T-cell (primary cell): ENCODE measurements at places on chromosomes 11 and 22. TPM values are rescaled to one million over a fixed set of nuclear protein-coding genes. Genes with fewer than 3 reads are reported as not detected.

The HOATZ gene
- total RNA-seq, result not detected

The PLCB3 gene
- total RNA-seq, result 11.2 TPM

The CCDC116 gene
- not detected for total RNA-seq

The PYGM gene
- 34.7 TPM for total RNA-seq

The RBFOX2 gene
- total RNA-seq, result 1.5 TPM

The BRSK2 gene
- total RNA-seq, result 0.95 TPM

The SCGB1C1 gene
- total RNA-seq, result not detected

The MYO7A gene
- 1.7 TPM for total RNA-seq

The CHADL gene
- total RNA-seq, result 1.2 TPM

The ABCC8 gene
- not detected for total RNA-seq

The MYO18B gene
- total RNA-seq, result 0.30 TPM

DNA sequence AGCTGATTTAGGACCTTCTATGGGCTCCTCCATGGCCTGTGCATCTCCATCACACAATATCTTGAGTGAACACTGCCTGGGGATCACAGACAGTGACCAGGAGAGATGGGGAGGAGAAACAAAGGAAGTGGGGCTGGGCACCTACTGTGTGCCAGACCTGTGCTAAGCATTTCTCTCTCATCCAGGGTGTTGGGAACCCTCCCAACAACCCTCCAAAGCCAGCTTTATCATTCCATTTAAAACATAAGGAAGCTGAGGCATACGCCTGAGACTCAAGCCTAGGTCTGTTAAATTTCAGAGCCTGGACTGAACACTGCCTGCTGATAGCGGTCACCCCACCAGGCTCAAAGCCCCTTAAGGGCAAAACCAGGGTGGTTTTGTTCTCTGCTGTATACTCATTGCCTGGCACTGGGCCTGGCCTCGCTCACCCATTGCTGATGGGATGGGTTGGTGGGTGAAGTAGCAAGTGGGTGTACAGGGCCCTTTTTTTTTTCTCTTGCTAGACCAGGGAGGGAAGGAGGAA, 130.1 kb downstream of the MN1 start:
- no peak overlapping the region for H3K27ac ChIP-seq
- H3K27me3 ChIP-seq, result no peaks in the 10 kb centered on the region
- no peaks in the 10 kb centered on the region for H3K4me1 ChIP-seq
- no peak overlapping the region for H3K4me3 ChIP-seq
- no peaks in the 10 kb centered on the region for H3K36me3 ChIP-seq

DNA sequence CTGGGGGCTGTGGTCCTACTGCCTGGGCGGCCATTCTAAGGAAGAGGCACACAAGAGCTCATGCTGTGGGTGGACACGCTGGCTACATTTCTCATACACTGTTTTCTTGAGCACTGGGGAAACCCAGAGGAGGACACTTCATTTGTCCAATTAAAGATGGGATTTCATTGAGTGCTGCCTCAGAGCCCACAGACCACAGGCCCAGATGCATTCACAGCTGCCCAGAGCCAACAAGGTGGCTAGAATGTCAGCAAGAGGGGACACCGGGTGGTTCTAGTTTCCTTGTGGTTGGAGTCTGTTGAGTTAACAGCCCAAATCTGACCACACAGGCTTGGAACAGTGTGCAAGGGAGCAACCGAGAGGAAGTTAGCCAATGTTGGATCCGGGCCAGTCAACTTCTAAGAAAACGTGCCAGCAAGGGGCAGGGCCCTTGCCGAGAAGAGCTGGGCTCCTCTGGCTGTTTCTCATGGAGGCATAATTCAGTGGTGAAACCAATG, 35.0 kb upstream of the SORL1 start:
- no peak overlapping the region for H3K4me3 ChIP-seq
- no peaks in the 10 kb centered on the region for H3K27me3 ChIP-seq
- H3K27ac ChIP-seq, result peak overlapping the region; percentile 71
- peak; percentile 60 for DNase-seq
- H3K4me1 ChIP-seq, result peaks cover 51% of the 10 kb centered on the region

- H3K4me3 ChIP-seq, result no peak overlapping the region
- H3K36me3 ChIP-seq, result no peaks in the 10 kb centered on the region
- no peak for DNase-seq
These were observed 75.2 kb downstream of the WNT11 start for GRCh38 chr11:76131142-76131541.

GRCh38 chr11:131671734-131672133, 301.3 kb downstream of the NTM start:
- H3K27me3 ChIP-seq, result peaks cover 3% of the 10 kb centered on the region
- H3K36me3 ChIP-seq, result no peaks in the 10 kb centered on the region
- no peaks in the 10 kb centered on the region for H3K4me1 ChIP-seq
- no peak for DNase-seq
- H3K4me3 ChIP-seq, result no peak overlapping the region
- H3K27ac ChIP-seq, result no peak overlapping the region

DNA sequence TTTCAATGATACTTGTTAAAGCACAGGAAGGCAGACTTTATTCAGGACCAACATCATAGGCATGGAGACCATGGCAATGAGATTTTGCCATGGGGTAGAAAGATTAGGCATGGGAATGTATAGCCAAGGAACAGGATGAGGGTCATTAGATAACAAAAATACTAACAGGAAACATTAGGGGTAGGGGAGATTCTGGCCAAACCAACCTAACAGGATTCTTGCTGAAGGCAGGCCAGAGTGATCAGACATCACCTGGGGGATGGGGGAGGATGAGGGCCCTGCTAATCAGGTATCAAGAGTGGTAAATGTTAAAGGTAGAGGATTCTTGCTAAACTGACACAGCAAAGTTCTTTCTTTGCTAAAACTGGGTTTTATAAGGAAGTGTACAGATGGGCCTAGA, 481.8 kb downstream of the ETS1 start:
- H3K27me3 ChIP-seq, result no peaks in the 10 kb centered on the region
- H3K36me3 ChIP-seq, result no peaks in the 10 kb centered on the region
- H3K4me1 ChIP-seq, result no peaks in the 10 kb centered on the region

DNA sequence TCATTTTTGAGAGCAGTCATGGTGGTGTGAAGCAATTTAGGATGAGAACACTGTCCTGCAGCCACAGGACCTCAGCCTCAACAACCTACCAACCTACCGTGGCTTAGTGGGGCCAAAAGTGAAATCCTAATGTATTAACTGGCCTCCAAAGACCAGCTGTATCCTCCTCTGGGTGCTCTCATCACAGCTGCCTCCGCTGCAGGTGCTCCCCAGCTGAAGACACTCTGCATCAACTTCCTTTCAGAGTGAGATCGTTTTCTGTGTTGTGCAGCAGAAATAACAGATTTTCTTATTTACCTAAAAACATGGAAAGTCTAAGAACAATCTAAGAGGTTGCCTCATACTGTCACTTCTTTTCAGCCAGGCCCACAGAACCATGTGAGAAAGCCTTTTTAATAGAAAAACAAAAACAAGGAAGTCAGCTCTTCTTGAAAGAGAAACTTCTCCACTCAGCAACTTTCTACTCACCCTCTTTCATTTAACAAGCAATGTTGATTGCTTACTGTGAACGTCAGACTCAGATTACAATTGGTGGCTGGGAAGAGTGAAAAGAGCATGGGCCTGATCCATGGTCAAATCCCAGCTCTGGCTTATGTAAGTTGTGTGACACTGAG, 136.1 kb downstream of the TENM4 start:
- no peak overlapping the region for H3K27ac ChIP-seq
- H3K4me1 ChIP-seq, result no peaks in the 10 kb centered on the region
- no peak for DNase-seq
- H3K4me3 ChIP-seq, result no peak overlapping the region

- no peaks in the 10 kb centered on the region for H3K36me3 ChIP-seq
- H3K4me3 ChIP-seq, result peak overlapping the region; percentile 27
- peak overlapping the region; percentile 78 for H3K27ac ChIP-seq
- peak; percentile 45 for DNase-seq
These were observed 30.8 kb downstream of the MARK2 start for GRCh38 chr11:63869683-63870082.

- peaks cover 58% of the 10 kb centered on the region for H3K4me1 ChIP-seq
- DNase-seq, result no peak
- H3K27me3 ChIP-seq, result peaks cover 58% of the 10 kb centered on the region
- H3K36me3 ChIP-seq, result no peaks in the 10 kb centered on the region
- H3K4me3 ChIP-seq, result peak overlapping the region; percentile 57
These were observed 1.4 kb downstream of the ASCL2 start for GRCh38 chr11:2268729-2269600.

DNA sequence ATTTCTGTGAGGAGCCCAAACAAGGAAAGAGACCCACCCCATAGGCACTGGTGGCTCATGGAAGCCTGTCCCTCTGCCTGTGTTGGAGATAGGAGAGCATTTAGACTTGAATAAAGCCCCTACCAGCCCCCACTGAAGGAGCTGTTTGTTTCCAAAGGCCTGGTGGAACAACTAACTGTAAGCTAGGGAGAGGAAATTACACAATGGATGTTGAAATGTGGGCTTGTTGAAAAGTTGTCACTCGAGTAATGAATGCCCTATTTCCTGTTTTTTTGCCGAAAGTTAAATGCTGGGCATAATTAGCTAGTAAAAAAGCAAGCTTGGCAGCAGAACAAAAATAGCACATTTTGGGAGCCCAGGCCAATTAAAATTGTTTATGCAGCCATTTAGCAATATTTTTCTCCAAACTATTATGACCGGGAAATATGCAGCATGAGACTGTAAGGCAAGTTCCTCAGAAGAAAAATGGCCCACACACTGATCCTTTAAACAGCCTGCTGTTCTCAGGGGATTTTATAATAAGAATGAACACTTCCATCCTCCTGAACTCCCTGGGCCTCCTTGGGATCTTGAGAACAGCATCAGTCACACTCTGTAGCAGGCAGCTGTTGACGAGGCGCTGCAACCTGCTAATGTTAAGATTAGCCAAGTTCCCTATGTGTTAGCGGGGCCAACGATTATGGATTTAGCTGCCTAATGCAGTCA, 38.6 kb upstream of the LMO2 start:
- no peak overlapping the region for H3K27ac ChIP-seq
- no peak for DNase-seq
- H3K36me3 ChIP-seq, result no peaks in the 10 kb centered on the region

DNA sequence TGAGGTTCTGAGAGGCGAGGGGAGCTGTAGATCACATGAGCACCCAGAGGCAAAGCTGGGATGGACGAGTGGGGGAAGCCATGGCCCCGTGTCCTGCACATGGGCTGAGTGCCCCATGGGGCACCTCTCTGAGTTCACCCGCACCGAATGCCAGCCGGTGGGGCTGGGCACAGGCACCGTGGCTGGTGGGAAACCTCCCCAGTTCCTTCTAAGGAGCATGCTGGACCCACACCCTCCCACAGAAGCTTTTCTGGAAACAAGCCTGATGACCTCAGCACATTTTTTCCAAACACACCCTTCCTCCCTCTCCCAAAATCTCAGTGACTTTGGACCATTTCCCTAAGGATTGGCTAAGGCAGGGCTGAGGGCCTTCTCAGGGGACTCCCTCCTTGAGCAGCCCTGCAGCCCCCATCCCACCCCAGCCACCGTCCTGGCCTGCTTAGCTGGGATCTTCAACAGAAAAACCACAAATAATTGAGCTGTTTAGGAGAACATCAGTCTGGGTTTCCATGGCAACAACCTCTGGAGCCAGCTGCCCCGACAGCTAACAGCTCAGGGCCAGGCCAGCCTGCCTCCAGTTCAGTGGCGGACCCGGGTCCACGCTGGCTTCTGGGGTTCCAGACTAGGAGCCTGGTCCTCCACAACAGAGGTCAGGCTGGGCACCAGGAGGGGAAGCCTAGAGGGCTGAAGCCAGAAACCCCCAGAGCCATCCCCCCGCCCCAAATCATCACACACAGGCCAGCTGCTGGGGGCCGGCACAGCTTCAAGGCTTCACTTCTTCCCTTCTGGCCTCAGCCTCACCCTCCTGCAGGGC, 18.1 kb upstream of the LINC01488 start:
- no peaks in the 10 kb centered on the region for H3K4me1 ChIP-seq
- no peak overlapping the region for H3K4me3 ChIP-seq
- H3K36me3 ChIP-seq, result no peaks in the 10 kb centered on the region

- peak; percentile 50 for DNase-seq
- peak overlapping the region; percentile 73 for H3K27ac ChIP-seq
- H3K27me3 ChIP-seq, result peaks cover 3% of the 10 kb centered on the region
- peaks cover 25% of the 10 kb centered on the region for H3K36me3 ChIP-seq
These were observed 617 bp downstream of the CSKMT start for GRCh38 chr11:62665599-62666258.

DNA sequence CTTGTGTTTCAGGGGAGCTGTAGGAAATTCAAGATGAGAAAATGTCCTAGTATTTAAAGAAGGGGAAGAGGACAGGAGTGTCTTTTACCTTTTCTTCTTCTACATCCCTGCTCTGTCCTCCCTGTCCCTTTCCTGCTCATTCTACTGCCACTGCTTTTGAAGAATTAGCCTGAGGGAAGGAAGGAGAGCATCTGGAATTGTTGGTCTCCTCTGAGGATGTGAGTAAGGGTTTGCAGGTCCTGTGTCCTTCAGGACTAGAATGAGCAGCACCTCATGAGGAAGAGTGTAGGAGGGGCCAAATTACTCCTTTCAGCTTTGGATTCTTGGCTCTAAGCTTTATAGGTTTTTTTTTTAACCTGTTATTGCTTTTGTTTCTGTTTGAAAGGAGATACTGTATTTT, 24.2 kb downstream of the SNU13 start:
- peaks cover 8% of the 10 kb centered on the region for H3K36me3 ChIP-seq
- DNase-seq, result no peak
- H3K27me3 ChIP-seq, result no peaks in the 10 kb centered on the region

- H3K4me3 ChIP-seq, result no peak overlapping the region
- H3K4me1 ChIP-seq, result no peaks in the 10 kb centered on the region
- no peak overlapping the region for H3K27ac ChIP-seq
- H3K36me3 ChIP-seq, result no peaks in the 10 kb centered on the region
- DNase-seq, result no peak
- H3K27me3 ChIP-seq, result no peaks in the 10 kb centered on the region
These were observed 31.6 kb upstream of the ME3 start for GRCh38 chr11:86703987-86704386.

DNA sequence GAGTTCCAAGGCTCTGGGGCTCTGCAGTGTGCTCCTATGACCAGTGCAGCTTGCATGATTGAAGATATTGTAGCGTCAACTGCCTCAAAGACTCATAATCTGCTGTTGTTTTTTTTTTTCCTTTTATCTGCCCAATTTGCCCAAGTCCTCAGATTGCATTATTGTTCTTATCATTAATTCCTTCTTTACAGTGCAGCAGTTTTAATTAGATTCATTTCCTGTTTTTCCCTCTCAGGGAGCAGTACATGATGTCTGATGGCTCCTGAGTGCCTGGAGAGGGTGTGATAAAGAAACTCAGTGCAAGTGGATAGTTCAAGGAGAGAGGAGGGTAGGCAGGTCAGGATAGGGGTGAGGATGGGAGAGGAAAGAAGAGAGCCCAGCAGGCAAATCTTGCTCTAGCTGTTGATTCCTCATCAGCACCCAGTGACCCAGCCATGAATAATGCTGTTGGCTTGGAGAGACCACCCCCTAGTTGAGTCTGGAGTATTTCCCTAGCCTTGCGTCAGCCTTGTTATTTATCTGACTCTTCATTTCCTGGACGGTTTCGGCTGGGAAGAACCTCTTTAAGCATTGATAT, 219.6 kb upstream of the SESN3 start:
- H3K27me3 ChIP-seq, result no peaks in the 10 kb centered on the region
- no peaks in the 10 kb centered on the region for H3K4me1 ChIP-seq
- H3K4me3 ChIP-seq, result no peak overlapping the region

DNA sequence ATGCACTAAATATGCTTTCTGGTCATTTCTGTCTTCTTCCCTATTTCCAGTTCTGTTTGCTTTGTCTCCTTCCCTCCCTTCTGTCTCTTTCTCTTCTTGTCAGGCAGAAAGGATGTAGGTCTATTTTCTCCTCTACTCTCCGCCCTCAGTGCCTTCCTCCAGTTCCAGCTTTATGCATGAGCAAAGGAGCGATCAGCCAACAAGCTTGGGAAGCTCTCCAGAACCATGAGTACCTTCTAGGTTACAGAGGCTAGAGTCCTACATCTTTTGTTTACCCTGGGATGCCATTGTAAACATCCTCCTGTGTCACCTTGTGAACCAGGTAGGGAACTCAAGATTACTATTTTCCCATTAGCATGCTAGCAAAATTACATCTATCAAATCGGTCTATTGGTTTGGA, 7.9 kb upstream of the SPON1 start:
- H3K27ac ChIP-seq, result no peak overlapping the region
- H3K4me1 ChIP-seq, result peaks cover 3% of the 10 kb centered on the region
- no peak for DNase-seq
